ENCODE measurements at places on chromosomes 4 and X. TPM values are rescaled to one million over a fixed set of nuclear protein-coding genes. Genes with fewer than 3 reads are reported as not detected.
A peak's percentile ranks its signal among the peaks of the same experiment; 100 is the strongest.

GRCh38 chr4:149933883-149934282 is 118.2 kb upstream of the IQCM start:
- no peak for DNase-seq

MAGEA8 gene
- not detected for polyA plus RNA-seq

- DNase-seq: no peak
Observed at GRCh38 chr4:176794151-176794550, 1.4 kb upstream of the VEGFC start.

- no peak for DNase-seq
Observed at GRCh38 chr4:173019664-173020063, 148.9 kb upstream of the GALNT7 start.

GRCh38 chr4:88698519-88698918 is 890 bp upstream of the NAP1L5 start:
- peak; percentile 50 for DNase-seq

TCEAL7 gene
- 0.54 TPM for polyA plus RNA-seq

GRCh38 chrX:10747975-10748374 is 127.6 kb upstream of the MID1 start:
- no peak for DNase-seq

FAT4 gene
- 0.96 TPM for polyA plus RNA-seq

- DNase-seq: no peak
Observed at GRCh38 chrX:3176439-3176820, 135.2 kb downstream of the ARSF start.

GRCh38 chr4:38153387-38153760 is 193.2 kb downstream of the PTTG2 start:
- no peak for DNase-seq

ACOX3 gene
- 13.0 TPM for polyA plus RNA-seq

DNA sequence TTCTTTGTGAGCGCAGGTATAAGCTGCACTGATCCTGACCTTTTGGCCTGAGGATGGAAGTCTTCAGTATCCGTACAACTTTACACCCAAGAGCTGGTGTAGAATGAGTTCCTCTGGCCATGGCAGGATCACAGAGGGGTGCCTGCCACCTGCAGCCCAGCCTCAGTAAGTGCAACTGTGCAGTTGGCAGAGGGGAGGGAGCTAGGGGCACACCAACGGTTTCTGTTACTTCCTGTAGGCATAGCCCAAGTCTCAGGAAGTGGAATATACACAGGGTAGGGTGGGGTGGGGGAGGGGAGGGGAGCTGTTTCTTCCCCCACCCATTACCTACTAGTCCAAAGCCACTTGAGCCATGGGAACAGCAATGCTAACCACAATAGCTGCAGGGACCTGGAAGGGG is 85.4 kb upstream of the GBA3 start:
- DNase-seq: no peak

- DNase-seq: no peak
Observed at GRCh38 chrX:16750136-16750535, 30.7 kb downstream of the SYAP1 start.

MAGEA2B gene
- not detected for polyA plus RNA-seq

GRCh38 chrX:68894513-68895340 is 65.9 kb downstream of the EFNB1 start:
- DNase-seq: no peak

DNA sequence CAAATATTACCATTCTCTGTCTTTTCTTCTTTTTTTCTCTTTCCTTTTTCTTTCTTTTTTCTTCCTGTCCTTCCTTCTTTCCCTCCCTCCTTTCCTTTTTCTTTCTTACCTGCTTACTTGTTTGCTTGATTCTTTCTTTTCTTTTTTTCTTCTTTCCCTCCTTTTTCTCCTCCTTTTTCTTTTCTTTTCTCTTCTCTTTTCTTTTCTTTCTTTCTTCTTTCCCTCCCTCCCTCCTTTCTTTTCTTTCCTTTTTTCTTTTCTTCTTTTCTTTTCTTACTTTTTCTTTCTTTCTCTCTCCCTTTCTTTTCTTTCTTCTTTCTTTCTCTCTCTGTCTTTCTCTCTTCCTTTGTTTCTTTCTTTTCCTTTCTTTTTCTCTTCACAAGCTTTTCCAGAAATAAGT is 697.4 kb upstream of the ADGRL3 start:
- no peak for DNase-seq

- no peak for DNase-seq
Observed at GRCh38 chr4:10079256-10079655, 37.3 kb downstream of the WDR1 start.

Measured in liver (tissue), 10 donors.